Thymus (tissue), 14 donors: ENCODE measurements at places on chromosomes 7 and 10. TPM values are rescaled to one million over a fixed set of nuclear protein-coding genes. Genes with fewer than 3 reads are reported as not detected.

GRCh38 chr10:77175631-77176222, 461.9 kb downstream of the KCNMA1 start:
- DNase-seq: no peak

DNA sequence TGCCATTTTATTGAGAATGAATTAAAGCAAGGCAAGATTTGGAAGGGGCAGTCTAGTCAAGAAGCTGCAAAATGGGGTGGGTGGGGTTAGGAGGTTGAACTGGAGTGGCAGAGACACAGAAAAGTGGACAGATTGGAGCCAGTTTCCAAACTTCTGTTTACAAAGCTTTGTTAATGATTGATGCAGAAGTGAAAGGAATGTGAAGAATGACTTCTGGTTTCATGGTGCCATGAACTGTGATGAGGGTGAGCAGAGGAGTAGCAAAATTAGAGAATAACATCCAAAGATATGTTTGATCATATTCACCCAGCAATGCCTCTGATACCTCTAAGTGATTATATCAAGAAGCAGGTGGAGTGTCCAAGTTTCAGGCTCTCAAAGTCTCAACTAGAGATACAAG, 1118.0 kb upstream of the C7orf33 start:
- DNase-seq: no peak

- DNase-seq: no peak
These were observed 72.6 kb downstream of the SHH start for GRCh38 chr7:155739538-155740143.

The FRMPD2 gene
- 0.38 TPM for total RNA-seq

The MEOX2 gene
- total RNA-seq: 4.4 TPM

DNA sequence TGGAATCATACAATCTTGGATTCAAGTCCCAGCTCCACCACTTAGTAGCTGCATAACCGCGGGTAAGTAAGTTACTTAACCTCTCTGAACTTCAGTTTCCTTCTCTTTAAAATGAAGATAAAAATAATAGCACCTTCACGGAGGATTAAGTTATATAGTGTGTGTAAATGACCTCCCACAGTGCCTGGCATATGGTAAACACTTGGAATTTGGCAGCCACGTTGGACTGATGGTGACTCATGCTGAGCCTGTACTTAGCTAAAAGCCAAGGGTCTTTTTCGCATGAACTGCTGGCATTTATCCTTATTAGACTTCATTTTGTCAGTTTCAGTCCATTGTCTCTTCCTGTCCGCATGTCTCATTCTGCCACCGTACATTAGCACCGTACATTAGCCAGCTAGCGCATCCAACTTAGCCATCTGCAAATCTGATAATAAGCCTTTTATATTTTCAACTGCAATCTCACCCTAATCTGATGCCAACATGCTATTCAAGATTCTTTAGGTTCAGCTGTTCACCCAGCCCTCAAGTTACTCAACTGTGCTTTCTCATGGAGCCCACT, 11.2 kb downstream of the SLC13A4 start:
- DNase-seq: no peak

The THSD7A gene
- 1.5 TPM for total RNA-seq

DNA sequence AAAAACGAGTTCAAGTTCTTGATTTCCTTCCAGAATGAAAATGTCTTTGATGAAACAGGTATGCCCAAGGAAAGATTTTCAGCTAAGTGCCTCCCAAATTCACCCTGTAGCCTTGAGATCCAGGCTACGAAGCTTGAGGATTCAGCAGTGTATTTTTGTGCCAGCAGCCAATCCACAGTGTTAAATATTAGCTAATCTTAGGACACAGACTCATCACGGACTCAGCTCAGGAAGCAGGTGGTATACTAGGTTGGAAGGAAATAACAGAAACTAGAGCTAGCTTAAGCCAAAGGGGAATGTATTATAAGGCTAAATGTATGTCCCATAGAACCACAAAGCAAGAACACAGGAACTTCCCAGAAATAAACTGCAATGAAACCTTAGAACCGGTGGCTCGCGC, 151.0 kb upstream of the PRSS1 start:
- DNase-seq: no peak

DNA sequence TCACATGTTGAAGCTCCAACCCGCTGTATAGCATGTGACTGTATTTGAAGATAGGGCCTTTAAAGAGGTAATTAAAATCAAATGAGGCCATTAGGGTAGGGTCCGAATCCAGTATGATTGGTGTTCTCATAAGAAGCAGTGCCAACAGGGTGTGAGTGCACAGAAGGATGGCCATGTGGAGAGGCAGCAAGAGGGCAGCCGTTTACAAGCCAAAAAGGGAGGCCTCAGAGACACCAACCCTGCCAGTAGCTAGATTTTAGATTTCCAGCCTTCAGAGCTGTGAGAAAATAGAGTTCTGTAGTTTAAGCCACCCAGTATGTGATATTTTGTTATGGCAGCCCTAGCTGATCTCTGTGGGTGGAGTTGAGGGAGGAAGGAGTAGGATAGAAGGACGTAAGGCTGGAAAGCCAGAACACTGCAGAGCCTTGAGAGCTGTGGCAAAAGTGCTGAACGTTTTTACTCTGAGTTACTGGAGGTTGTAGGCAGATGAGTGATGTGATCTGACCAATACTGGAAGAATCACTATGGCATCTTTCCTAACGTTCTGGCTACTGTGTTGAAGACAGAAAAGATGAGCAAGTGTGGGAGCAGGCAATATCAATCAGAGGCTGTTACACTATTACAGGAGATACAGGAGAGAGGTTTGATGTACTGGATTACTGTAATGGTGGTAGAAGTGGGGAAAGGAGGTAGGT, 334.9 kb downstream of the ELMO1 start:
- DNase-seq: no peak

GRCh38 chr10:31274310-31274709, 44.7 kb upstream of the ZEB1 start:
- no peak for DNase-seq

The PDE1C gene
- total RNA-seq: 2.4 TPM

DNA sequence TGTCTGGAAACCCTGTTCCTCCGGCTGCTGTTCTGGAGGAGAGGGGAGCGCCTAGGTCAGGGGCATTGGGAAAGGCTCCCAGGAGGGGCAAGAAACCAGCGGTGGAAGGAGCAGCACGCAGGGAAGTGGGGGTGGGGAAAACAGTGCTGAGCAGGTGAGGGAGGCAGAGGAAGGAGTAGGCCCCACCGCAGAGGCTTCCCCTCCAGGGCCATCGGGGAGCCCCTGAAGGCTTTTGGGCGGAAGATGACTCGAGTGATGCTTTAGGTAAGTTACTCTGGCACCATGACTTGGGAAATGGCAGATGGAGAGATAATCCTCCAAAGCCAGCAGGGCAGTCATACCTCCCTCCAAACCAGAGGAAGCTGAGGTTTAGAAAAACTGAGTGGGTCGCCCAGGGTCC, 106.5 kb upstream of the ANLN start:
- no peak for DNase-seq

The BAMBI gene
- total RNA-seq: 1.3 TPM

The NXPH1 gene
- total RNA-seq: 0.05 TPM

The ENTPD1 gene
- total RNA-seq: 20.5 TPM

DNA sequence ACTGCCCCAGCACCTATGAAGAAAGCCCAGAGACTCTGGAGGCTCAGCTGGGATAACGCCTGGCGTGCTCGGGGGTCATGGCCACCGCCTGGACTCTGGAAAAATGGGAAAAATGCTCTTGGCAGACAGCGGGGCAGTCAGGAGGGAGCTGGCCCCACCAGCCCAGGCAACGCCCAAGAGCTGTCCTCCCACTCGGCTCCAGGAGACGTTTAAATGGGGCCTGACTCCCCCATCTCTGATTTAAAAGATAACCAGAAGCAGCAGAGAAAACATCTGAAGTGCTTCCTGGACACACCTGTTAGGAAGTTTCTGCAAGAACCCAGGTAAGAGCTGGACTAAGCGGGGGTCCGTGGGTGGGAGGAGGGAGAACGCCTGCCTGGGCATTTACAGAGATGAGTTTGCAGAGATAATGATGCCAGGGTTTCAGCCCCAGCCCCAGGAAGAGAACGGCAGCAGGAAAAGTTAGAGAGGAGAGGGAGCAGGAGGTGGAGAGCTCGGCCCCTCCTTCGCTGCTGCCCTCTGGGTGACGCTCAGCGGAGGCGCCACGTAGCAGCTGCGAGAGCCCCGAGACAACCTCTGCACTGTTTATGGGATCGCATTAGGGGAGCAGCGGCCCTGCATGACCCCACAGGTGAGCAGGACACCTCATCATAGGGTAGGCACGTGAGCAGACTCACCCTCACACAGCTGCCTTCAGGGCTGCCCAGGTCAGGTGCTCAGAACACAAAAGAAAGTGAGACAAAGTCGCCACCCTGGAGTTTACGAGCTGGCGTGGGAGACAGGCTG, 83.5 kb upstream of the INSIG1 start:
- no peak for DNase-seq

- DNase-seq: no peak
These were observed 69.1 kb downstream of the NKX6-2 start for GRCh38 chr10:132716691-132717490.

The ERVW-1 gene
- not detected for total RNA-seq

The HHEX gene
- total RNA-seq: 3.0 TPM

The NPS gene
- 0.38 TPM for total RNA-seq

DNA sequence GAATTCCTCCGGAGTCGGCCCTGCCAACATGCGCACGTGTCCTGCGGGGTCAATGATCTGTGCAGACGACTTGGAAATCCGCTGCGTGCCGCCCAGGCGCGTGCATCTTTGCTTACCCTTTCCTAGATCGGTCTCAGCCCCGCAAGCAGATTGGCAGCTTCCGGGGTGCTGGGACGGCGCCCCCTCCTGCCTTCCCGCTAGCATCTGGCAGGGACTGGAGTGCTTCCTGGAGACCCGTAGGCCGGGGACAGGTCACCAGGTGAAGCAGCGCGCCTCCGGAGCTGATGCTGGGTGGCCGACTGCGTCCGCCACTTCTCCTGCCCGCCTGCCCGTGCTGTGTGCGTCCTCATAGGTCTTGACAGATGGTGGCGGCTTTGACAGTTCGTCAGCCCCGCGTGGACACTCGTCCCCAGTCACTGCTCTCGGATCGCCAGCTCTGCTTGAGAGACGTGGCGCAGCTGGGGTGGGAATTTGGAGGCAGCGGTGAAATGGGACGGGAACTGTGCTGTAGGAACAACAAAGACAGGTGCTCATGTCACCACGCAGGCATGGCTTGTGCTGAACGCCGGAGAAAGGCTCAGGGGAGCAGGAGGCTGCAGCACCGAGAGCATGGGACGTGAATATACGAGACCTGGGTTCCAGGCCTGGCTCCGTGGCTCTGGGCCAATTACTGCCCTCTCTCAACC, 21.9 kb upstream of the KCNK18 start:
- peak; percentile 11 for DNase-seq

DNA sequence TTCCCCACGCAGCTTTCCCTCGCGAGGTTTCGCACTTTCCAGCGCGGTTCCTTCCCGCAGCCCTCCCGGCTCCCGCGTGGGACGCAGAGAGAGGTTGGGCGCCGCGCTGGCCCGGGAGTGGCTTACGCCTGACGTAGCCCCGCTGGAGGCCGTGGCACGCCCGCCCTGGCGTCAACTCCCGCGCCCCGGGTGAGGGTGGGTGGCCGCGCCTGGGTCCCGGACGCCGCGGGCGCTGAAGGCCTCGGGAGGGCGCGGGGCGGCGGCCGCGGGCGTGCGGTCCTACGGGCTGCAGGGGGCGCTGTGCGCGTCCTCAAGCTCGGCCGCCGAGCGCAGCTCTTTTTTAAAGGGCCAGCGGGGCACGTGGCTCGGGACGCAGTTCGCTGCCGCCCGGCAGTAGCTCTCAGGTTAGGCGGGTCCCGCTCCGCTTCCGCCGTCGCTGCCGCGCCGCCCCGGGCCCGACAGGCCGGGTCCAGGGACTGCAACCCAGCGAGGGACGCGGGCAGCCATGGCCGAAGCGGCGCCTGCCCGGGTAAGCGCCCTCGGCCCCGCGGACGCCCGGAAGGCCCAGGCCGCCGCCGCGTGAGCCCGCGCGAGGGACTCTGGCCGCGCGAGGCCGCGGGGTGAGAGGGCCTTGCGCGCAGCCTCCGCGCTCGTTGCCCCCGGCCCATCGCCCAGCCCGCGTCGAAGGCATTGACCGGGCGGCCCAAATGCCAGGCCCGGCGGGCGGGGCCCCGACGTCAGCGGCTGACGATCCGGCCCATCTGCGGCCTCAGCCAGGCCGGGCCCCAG, at the start of gene ZNF783:
TSS of gene ZNF783 (plus strand) at position 368 of the 789 bp plus-strand sequence. CDS start at position 506, 138 bp downstream.
- peak; percentile 52 for DNase-seq

DNA sequence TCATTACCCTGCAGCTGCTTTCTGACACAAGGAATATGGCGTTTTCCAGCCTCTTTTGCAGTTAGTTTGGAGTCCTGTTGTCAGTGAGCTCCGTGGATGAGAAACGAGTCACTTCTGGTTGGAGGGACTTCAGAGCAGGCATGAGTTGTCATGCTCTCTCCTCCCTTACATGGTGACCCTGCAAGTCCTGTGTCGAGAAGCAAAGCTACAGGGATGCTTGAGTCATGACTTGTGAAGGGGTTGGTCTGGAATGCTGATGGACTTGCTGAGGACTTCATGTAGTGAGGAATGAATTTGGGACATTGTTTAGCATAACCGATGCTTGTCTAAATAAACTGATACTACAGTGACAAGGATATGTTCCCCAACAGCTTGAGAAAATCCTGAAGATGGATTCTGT, 108.8 kb downstream of the ADCYAP1R1 start:
- DNase-seq: no peak

The JAZF1 gene
- 3.9 TPM for total RNA-seq
